Fibroblast of lung (primary cell): ENCODE measurements at places on chromosomes 7 and 10.

GRCh38 chr7:148589640-148590039 is 926 bp upstream of the C7orf33 start:
- H3K27ac ChIP-seq, result no peak overlapping the region
- peaks cover 2% of the 10 kb centered on the region for H3K27me3 ChIP-seq
- no peaks in the 10 kb centered on the region for H3K36me3 ChIP-seq
- no peaks in the 10 kb centered on the region for H3K4me1 ChIP-seq
- no peak overlapping the region for H3K4me3 ChIP-seq
- no peak for DNase-seq

GRCh38 chr7:29274146-29275017 is 79.8 kb downstream of the CHN2 start:
- no peak overlapping the region for H3K4me3 ChIP-seq
- no peaks in the 10 kb centered on the region for H3K4me1 ChIP-seq
- no peaks in the 10 kb centered on the region for H3K36me3 ChIP-seq

GRCh38 chr7:80480566-80480965 is 31.3 kb downstream of the GNAT3 start:
- H3K36me3 ChIP-seq, result no peaks in the 10 kb centered on the region
- no peaks in the 10 kb centered on the region for H3K4me1 ChIP-seq
- no peak for DNase-seq
- no peaks in the 10 kb centered on the region for H3K27me3 ChIP-seq

GRCh38 chr10:20142311-20142710 is 326.1 kb downstream of the PLXDC2 start:
- no peaks in the 10 kb centered on the region for H3K36me3 ChIP-seq
- no peaks in the 10 kb centered on the region for H3K4me1 ChIP-seq
- no peak for DNase-seq
- H3K4me3 ChIP-seq, result no peak overlapping the region
- no peak overlapping the region for H3K27ac ChIP-seq
- no peaks in the 10 kb centered on the region for H3K27me3 ChIP-seq

DNA sequence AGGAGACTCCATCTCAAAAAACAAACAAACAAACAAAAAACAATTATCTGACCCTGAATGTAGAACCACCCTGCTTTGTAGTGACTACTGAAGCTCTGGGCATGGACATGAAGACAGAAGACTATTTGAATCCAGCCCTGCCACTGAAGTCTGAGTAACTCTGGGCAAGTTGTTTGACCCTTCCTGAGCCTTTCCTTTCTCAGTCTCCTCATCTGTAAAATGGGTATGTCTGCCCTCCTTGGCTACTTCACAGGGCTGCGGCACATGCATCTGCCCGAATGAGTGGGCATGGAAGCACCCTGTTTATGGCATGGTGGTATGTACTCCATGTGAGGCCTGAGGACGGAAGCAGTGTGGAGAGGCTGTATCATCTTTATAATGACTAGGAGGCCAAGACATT is 22.2 kb upstream of the MALSU1 start:
- no peak overlapping the region for H3K27ac ChIP-seq
- no peaks in the 10 kb centered on the region for H3K27me3 ChIP-seq
- H3K36me3 ChIP-seq, result no peaks in the 10 kb centered on the region
- DNase-seq, result no peak
- no peaks in the 10 kb centered on the region for H3K4me1 ChIP-seq

DNA sequence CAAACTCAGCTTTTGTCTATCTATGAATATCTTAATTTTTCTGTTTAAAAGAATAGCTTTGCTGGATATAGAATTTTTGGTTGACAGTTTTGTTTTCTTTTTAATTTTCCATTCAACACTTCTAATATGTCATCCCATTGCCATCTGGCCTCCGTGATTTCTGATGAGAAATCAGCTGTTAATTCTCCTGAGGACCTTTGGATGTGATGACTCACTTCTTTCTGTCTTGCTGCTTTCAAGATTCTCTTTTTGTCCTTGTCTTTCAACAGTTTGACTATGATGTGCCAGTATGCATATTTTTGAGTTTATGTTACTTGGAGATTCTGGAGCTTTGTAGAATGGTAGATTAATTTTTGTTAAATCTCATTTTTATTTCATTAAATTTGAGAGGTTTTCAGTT is 38.4 kb downstream of the ZNF518A start:
- no peaks in the 10 kb centered on the region for H3K4me1 ChIP-seq
- H3K4me3 ChIP-seq, result no peak overlapping the region
- DNase-seq, result no peak
- H3K36me3 ChIP-seq, result no peaks in the 10 kb centered on the region
- no peaks in the 10 kb centered on the region for H3K27me3 ChIP-seq
- no peak overlapping the region for H3K27ac ChIP-seq

DNA sequence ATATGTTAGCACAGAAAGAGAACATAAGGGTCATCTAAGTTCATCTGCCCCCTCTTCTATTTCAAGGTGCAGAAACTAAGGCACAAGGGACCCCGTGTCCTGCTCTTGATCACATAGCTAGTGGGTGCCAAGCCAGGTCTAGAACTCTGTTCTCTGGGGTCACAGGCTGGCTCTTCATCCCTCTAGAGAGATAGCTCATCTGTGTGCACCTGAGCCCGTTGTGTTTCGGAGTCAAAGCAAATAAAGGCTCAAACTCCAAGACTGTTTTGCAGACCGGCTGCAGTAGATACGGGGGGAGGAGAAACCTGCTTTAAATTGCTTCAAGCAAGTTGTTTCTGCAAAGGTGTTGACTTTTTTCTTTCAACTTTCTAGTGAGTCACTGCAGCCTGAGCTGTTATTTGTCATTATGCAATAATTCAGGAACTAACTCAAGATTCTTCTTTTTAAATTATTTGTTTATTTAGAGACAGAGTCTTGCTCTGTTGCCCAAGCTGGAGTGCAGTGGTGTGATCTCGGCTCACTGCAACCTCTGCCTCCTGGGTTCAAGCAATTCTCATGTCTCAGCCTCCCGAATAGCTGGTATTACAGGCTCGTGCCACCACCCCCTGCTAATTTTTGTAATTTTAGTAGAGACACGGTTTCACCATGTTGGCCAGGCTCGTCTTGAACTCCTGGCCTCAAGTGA is 6.5 kb downstream of the BLVRA start:
- peaks cover 14% of the 10 kb centered on the region for H3K4me1 ChIP-seq
- DNase-seq, result peak; percentile 35
- H3K36me3 ChIP-seq, result no peaks in the 10 kb centered on the region
- H3K27ac ChIP-seq, result no peak overlapping the region
- H3K4me3 ChIP-seq, result no peak overlapping the region
- H3K27me3 ChIP-seq, result no peaks in the 10 kb centered on the region

- H3K36me3 ChIP-seq, result peaks cover 15% of the 10 kb centered on the region
- H3K4me1 ChIP-seq, result peaks cover 17% of the 10 kb centered on the region
- H3K27me3 ChIP-seq, result no peaks in the 10 kb centered on the region
- no peak for DNase-seq
- no peak overlapping the region for H3K4me3 ChIP-seq
Observed at GRCh38 chr10:79230328-79230830, 116.9 kb upstream of the PPIF start.

DNA sequence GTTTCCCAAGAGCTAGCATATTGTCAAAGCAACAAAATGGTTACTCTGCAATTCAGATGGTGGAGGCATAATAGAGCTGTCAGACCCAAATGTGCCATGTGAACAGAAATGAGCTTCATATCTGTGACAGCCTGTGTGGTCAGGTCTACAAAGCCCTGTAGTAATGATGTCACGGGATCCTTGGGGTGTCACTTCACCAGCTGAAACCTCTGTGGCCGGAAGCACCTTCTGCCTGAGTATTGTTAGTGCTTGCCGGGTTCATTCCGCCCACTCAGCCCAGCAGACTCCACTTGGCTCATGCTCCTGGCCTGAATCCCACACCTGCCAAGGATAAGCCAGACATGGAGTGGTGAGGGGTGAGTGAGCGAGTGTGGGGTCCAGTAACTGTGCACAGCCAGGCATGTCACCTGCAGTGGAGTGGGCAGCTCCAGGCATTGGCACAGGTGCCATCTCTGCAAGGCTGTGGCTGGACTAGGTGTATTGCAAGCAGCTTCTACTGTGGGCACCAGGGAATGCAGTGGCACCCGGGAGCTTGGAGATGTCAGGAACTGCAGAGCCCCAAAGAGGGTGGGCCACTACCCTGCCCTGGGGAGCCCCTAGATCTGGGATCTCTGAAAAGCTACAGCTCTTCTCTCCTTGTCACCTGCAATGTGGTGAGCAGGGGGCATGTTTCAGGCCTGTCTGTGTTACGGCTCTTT is 341.9 kb upstream of the CHRM2 start:
- H3K36me3 ChIP-seq, result no peaks in the 10 kb centered on the region
- H3K4me3 ChIP-seq, result no peak overlapping the region
- no peaks in the 10 kb centered on the region for H3K27me3 ChIP-seq
- no peak for DNase-seq

DNA sequence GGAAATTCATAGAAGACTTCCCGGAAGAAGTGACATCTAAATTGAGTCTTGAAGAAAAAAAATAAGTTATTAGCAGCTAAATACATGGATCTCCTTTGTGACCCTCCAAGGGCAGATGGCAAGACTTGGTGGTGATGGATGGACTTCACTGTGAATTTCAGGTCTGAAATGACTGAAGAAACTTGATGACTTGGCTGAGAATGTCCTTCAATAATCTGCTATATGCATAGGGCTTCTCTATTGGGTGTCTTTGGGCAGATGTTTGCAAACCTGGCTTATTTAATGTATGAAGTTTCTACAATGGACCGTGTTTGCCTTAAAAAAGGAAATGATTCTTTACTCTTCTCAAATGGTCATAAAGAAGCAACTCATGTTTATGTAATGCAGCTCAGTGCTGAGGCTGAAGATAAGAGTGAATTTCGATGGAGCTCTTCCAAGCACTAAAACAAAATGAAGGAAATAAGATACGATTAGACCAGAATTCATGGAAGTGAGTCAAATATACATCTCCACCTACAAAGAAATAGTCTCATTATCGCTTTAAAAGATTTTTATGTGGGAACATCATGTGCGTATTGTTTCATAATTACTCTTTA is 116.6 kb upstream of the WDR11 start:
- DNase-seq, result no peak
- H3K4me1 ChIP-seq, result no peaks in the 10 kb centered on the region
- H3K27ac ChIP-seq, result no peak overlapping the region
- no peaks in the 10 kb centered on the region for H3K27me3 ChIP-seq
- H3K4me3 ChIP-seq, result no peak overlapping the region
